Muscle of leg (tissue), 16 donors: ENCODE measurements at places on chromosomes 2 and 18.

- no peaks in the 10 kb centered on the region for H3K36me3 ChIP-seq
- DNase-seq: peak; percentile 24
- no peak overlapping the region for H3K4me3 ChIP-seq
- peaks cover 2% of the 10 kb centered on the region for H3K27me3 ChIP-seq
Measured at GRCh38 chr2:109409321-109410038, 204.3 kb downstream of the SEPTIN10 start.

GRCh38 chr2:132374961-132375360, 41.6 kb upstream of the GPR39 start:
- H3K36me3 ChIP-seq: no peaks in the 10 kb centered on the region
- no peaks in the 10 kb centered on the region for H3K4me1 ChIP-seq
- DNase-seq: no peak
- H3K27me3 ChIP-seq: no peaks in the 10 kb centered on the region
- no peak overlapping the region for H3K27ac ChIP-seq
- H3K4me3 ChIP-seq: no peak overlapping the region

GRCh38 chr2:64354857-64355680, 98.9 kb upstream of the LGALSL start:
- DNase-seq: no peak
- no peak overlapping the region for H3K4me3 ChIP-seq
- H3K27ac ChIP-seq: no peak overlapping the region
- H3K4me1 ChIP-seq: peaks cover 5% of the 10 kb centered on the region
- no peaks in the 10 kb centered on the region for H3K27me3 ChIP-seq
- no peaks in the 10 kb centered on the region for H3K36me3 ChIP-seq

- H3K36me3 ChIP-seq: no peaks in the 10 kb centered on the region
- DNase-seq: peak; percentile 63
- H3K27ac ChIP-seq: peak overlapping the region; percentile 29
- H3K4me3 ChIP-seq: no peak overlapping the region
- H3K4me1 ChIP-seq: peaks cover 21% of the 10 kb centered on the region
Measured at GRCh38 chr2:235170536-235171521, 219.0 kb downstream of the SH3BP4 start.

GRCh38 chr2:102029405-102029804, 37.6 kb downstream of the IL1R2 start:
- no peak overlapping the region for H3K27ac ChIP-seq
- H3K36me3 ChIP-seq: no peaks in the 10 kb centered on the region
- H3K27me3 ChIP-seq: no peaks in the 10 kb centered on the region
- H3K4me1 ChIP-seq: peaks cover 16% of the 10 kb centered on the region
- no peak overlapping the region for H3K4me3 ChIP-seq

- H3K4me3 ChIP-seq: no peak overlapping the region
- DNase-seq: peak; percentile 76
- H3K27ac ChIP-seq: no peak overlapping the region
- H3K27me3 ChIP-seq: no peaks in the 10 kb centered on the region
- H3K36me3 ChIP-seq: no peaks in the 10 kb centered on the region
Measured at GRCh38 chr2:43408407-43409160, 182.2 kb upstream of the ZFP36L2 start.

DNA sequence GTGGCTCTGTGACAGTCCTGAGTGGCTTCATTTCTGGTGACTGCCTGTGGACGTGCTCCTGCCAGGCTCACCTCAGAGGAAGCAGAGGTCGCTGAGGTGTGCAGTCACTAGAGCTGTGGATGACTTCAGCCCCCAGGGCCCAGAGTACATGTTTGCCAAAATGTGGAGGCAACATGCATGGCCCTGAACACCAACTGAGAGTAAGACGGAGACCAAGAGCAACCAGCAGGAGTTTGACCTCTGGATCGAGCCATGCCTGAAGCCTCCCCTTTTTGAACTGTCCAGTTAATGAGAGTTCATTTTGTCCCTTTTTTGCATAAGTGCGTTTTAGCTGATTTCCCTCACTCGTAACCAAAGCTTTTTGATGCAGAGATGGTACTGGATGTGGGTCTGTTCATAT, 184.9 kb downstream of the RTP5 start:
- H3K27me3 ChIP-seq: peaks cover 24% of the 10 kb centered on the region
- H3K4me3 ChIP-seq: no peak overlapping the region
- DNase-seq: no peak
- H3K27ac ChIP-seq: no peak overlapping the region

DNA sequence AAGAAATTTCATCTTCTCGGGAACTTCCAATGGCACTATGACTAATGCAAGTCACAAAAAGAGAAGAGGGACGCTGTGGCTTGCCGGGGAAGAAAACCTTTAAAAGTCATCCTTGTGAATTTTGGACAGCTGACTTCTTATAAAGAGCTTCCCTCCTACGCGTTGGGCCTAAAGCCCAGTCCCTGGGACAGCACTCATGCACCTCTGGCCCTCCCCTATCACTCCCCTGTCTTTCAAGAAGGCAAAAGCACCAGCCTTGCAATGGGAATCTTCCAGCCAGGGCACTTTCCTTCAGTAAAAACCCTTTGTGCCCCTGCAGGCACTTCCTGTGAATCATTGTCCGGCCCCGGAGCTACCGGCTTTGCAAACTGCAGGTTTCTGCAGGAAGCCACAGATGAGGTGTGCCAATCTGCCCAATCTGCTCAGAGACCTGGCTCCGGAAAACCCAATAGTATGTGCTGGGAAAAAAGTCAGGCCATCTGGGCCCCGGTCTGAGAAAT, 7.1 kb downstream of the MREG start:
- H3K27ac ChIP-seq: no peak overlapping the region
- H3K4me1 ChIP-seq: no peaks in the 10 kb centered on the region
- H3K27me3 ChIP-seq: no peaks in the 10 kb centered on the region

GRCh38 chr2:116879650-116880160, 934.8 kb upstream of the DDX18 start:
- no peaks in the 10 kb centered on the region for H3K4me1 ChIP-seq
- no peaks in the 10 kb centered on the region for H3K36me3 ChIP-seq
- H3K4me3 ChIP-seq: no peak overlapping the region
- no peak for DNase-seq
- no peak overlapping the region for H3K27ac ChIP-seq

DNA sequence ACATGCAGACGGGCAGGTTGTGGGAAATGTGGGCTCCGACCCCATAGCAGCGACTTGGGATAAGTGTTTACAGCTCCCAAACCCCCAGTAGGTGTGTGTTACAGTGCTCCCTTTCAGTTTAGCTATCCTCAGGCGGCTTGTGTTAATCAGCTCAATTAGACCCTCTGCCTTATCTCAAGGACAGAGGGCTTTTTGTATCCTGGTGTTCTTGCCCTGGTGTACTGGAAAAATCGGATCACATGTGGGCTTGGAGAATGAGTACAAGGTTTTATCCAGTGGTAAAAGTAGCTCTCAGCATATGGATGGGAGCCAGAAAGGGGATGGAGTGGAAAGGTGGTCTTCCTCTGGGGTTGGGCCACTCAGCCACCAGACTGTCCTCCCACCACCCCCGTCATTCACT, 264.7 kb upstream of the SYT4 start:
- H3K4me1 ChIP-seq: no peaks in the 10 kb centered on the region
- H3K27me3 ChIP-seq: no peaks in the 10 kb centered on the region
- no peak overlapping the region for H3K4me3 ChIP-seq
- H3K27ac ChIP-seq: no peak overlapping the region
- no peaks in the 10 kb centered on the region for H3K36me3 ChIP-seq

DNA sequence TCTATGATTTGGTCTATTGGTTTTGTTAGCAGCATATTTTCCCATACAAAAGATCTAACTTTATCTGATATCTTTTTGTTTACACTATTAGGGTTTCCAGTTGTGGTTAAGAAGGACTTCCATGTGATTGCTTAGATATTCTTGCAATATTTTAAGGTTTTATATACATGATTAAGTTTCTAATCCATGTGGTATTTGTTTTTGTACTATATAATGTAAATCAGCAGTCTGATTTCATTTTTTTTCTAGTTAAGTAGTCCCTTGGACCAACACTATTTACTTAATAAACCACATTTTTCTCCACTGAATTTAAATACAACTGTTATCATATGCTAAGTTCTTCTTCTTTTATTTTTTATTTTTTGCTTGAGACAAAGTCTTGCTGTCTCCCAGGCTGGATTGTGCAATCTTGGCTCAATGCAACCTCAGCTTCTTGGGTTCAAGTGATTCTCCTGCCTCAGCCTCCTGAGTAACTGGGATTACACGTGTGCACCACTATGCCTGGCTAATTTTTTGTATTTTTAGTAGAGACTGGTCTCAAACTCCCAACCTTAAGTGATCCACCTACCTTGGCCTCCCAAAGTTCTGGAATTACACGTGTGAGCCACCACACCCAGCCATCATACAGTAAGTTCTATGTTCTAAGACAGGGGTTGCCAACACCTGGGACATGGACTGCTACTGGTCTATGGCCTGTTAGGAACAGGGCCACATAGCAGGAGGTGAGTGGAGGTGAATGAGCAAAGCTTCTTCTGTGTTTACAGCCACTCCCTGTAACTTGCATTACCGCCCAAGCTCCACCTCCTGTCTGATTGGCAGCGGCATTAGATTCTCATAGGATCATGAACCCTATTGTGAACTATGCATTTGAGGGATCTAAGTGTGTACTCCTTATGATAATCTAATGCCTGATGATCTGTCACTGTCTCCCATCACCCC, 58.5 kb upstream of the RAB27B start:
- no peak overlapping the region for H3K27ac ChIP-seq
- no peak for DNase-seq
- no peaks in the 10 kb centered on the region for H3K36me3 ChIP-seq
- H3K4me1 ChIP-seq: peaks cover 2% of the 10 kb centered on the region
- H3K27me3 ChIP-seq: peaks cover 2% of the 10 kb centered on the region

GRCh38 chr2:120559401-120559800, 176.3 kb upstream of the GLI2 start:
- no peak for DNase-seq
- no peak overlapping the region for H3K4me3 ChIP-seq
- H3K36me3 ChIP-seq: no peaks in the 10 kb centered on the region
- no peak overlapping the region for H3K27ac ChIP-seq
- H3K4me1 ChIP-seq: peaks cover 10% of the 10 kb centered on the region

GRCh38 chr2:178223806-178224205, 29.5 kb downstream of the OSBPL6 start:
- no peak overlapping the region for H3K4me3 ChIP-seq
- H3K27ac ChIP-seq: no peak overlapping the region
- no peaks in the 10 kb centered on the region for H3K4me1 ChIP-seq
- DNase-seq: no peak

GRCh38 chr2:81895620-81896250, 1591.2 kb upstream of the LRRTM1 start:
- H3K4me3 ChIP-seq: no peak overlapping the region
- no peaks in the 10 kb centered on the region for H3K36me3 ChIP-seq
- no peaks in the 10 kb centered on the region for H3K4me1 ChIP-seq
- H3K27ac ChIP-seq: no peak overlapping the region
- DNase-seq: no peak
- no peaks in the 10 kb centered on the region for H3K27me3 ChIP-seq

DNA sequence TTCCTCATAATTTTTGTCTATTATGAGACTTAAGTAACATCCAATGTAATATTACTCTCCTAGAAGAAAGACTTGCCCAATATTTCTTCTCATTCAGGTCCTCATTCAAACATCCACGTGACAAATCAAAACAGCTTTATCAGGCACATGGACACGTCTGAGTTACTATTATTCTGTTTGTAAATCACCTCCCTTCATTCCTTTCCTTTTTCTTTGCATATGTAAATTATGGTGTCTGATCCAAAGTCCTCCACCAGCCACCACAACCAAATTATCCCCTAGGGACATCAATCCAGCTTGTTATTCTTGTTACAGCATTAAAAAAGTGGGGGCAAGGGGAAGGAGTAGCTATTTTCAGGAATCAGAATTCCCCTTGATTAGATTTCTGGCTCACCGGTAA, 7.1 kb downstream of the TMEM163 start:
- no peak for DNase-seq
- no peak overlapping the region for H3K27ac ChIP-seq
- peaks cover 3% of the 10 kb centered on the region for H3K4me1 ChIP-seq
- no peak overlapping the region for H3K4me3 ChIP-seq
- H3K27me3 ChIP-seq: peaks cover 15% of the 10 kb centered on the region

GRCh38 chr18:61892683-61893308, at the start of gene RNF152:
RNF152 (minus strand) TSS chr18:61893007; CDS start chr18:61816463, 76,544 bp downstream.
- H3K4me1 ChIP-seq: peaks cover 18% of the 10 kb centered on the region
- peak within 1 kb of the TSS; percentile 75 for H3K4me3 ChIP-seq
- peaks cover 23% of the 10 kb centered on the region for H3K27me3 ChIP-seq
- no peaks in the 10 kb centered on the region for H3K36me3 ChIP-seq

GRCh38 chr18:48997681-48997984, 46.9 kb upstream of the SMAD7 start:
- H3K4me1 ChIP-seq: peaks cover 49% of the 10 kb centered on the region

- peaks cover 52% of the 10 kb centered on the region for H3K4me1 ChIP-seq
- no peaks in the 10 kb centered on the region for H3K36me3 ChIP-seq
- no peak for DNase-seq
- no peak overlapping the region for H3K4me3 ChIP-seq
Measured at GRCh38 chr2:109447776-109448175, 166.0 kb downstream of the SEPTIN10 start.

DNA sequence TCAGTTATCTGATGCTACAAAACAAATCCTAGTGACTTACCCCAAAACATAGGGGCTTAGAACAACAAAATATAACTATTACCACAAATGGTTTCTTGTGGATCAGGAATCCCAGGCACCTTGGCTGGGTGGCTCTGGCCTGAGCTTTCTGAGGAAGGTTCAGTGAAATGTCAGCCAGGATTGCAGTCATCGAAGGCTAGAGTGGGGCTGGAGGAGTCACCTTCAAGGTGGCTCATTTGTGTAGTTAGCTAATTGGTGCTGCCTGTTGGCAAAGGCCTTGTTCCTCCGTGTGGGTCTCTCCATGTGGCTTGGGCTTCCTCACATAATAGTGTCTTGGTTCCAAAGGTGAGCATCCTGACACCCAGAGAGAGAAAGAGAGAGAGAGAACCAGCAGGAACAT, 57.4 kb downstream of the COPS8 start:
- no peaks in the 10 kb centered on the region for H3K36me3 ChIP-seq
- no peak overlapping the region for H3K27ac ChIP-seq
- no peak for DNase-seq
- H3K4me1 ChIP-seq: no peaks in the 10 kb centered on the region
- H3K27me3 ChIP-seq: no peaks in the 10 kb centered on the region

- no peaks in the 10 kb centered on the region for H3K27me3 ChIP-seq
- H3K36me3 ChIP-seq: no peaks in the 10 kb centered on the region
- H3K27ac ChIP-seq: no peak overlapping the region
- no peaks in the 10 kb centered on the region for H3K4me1 ChIP-seq
Measured at GRCh38 chr2:68448671-68449653, 18.1 kb downstream of the FBXO48 start.

DNA sequence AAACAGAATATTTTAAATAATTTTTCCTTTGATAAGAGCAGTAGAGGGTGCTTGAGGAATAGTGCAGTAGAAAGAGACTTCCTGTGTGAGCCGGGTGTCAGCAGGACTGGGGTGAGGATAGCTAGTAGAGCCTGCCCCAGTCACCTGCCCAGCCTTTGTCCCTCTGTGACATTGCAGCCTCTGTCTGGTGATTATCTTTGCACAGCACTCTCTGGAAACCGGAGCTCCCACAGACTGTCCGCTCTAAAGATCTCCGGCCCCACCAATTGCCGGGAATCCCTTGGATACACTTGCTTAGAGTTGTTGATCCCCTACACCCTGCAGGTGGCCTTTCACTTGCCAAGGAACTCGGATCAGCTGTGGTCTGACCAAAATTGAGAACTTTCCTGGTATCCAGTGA, 1081.3 kb upstream of the TMEFF2 start:
- no peak overlapping the region for H3K4me3 ChIP-seq
- H3K36me3 ChIP-seq: no peaks in the 10 kb centered on the region
- no peaks in the 10 kb centered on the region for H3K4me1 ChIP-seq
